Lung (tissue), 17 donors: ENCODE measurements at places on chromosomes 1 and 21.
A peak's percentile ranks its signal among the peaks of the same experiment; 100 is the strongest.

GRCh38 chr1:52238887-52239707 is 97.2 kb downstream of the ZFYVE9 start:
- no peak for DNase-seq

DNA sequence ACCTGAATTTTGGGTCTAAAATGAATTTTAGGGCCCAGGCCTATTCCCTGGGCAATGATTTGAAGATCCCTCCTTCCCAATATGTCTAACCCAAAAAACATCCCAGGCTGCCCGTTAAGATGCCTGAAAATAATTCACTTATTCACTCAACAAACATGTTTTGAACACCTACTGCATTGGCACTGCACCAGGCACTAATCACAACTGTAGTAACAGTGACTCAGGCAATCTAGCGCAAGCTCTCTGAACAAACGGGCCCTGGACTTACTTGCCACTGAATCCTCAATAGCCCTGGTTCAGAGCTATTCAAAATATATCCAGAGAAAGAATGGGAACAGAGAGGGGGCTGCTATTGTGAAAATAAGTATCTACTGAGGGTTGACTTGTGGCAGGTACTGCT is 4.2 kb downstream of the CD244 start:
- no peak for DNase-seq

GRCh38 chr1:68331117-68331865 is 99.0 kb upstream of the WLS start:
- DNase-seq = no peak

DNA sequence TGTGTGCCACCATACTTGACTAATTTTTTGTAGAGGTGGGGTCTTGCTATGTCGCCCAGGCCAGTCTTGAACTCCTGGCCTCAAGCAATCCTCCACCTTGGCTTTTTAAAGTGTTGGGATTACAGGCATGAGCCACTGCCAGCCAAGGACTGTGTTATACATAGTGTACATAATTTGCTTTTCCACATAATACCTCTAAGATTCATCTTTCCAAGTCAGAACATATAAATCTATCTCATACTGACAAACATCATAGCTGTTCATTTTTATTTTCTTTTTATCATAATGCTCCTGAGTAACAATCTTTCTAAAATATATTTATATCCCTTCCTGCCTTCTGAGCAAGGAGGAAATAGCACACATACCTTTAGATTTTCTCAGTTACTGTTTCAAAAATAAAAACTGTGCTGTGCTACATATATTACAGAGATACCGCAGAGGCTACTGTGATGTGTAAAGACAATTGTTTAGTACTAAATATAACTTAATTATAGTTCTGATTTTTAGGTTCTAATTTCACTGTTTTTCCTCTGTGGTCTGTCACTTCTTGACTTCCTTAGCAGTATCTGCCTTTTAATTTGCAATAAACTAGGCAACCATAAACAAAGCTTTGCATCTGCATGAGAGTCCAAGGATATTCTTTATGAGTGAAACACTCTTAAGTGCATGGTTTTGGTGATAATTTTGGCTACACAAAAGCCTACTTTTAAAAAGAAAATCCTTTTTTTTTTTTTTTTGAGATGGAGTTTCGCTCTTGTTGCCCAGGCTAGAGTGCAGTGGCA is 59.3 kb downstream of the EYA3 start:
- DNase-seq = no peak

DNA sequence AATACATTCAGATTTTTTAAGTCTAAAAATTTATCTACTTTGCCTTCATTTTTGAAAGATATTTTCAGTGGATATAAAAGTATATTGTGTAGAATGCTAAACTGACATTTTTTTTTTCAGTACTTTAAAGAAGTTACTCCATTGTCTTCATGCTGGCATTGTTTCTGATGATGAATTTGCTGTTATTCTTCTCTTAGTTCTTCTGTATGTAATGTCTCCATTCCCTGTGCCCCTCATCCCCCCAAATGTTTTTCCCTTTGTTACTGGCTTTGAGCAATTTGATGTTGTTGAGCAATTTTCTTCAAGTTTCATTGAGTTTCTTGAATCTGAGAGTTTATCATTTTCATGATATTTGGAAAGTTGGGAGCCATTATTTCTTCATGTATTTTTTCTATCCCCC is 20.8 kb upstream of the VANGL1 start:
- no peak for DNase-seq

- no peak for DNase-seq
These were observed 23.0 kb upstream of the CCT8 start for GRCh38 chr21:29096218-29097015.

DNA sequence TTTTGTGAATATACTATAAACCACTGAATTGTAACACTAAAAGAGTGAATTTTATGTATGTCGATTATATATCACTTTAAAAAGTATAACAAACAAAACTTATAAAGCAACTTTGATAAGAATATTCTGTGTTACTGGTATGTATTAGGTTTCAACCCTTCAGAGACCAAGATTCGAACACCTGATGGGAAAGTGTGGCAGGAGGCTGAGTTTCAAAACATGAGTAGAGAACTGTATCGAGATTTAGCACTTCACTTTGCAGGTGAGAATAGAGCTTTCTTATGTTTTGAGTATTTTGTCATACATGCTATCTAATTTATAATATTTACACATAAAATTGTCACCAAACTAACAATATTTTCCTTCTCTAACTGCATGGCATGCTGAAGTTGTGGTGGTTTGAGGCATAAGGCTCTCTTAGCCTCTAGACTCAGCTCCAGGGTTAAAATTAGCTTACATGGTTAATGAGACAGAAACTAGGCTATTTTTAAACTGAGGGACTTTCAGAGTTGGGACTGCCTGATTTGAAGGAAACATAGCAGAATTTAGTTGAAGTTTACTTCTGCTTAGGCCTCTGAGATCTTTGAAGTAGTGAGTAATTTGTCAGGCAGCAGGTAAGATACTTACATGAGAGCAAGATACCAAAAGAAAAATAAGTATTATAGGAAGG is 48.6 kb downstream of the CEP350 start:
- DNase-seq = no peak

DNA sequence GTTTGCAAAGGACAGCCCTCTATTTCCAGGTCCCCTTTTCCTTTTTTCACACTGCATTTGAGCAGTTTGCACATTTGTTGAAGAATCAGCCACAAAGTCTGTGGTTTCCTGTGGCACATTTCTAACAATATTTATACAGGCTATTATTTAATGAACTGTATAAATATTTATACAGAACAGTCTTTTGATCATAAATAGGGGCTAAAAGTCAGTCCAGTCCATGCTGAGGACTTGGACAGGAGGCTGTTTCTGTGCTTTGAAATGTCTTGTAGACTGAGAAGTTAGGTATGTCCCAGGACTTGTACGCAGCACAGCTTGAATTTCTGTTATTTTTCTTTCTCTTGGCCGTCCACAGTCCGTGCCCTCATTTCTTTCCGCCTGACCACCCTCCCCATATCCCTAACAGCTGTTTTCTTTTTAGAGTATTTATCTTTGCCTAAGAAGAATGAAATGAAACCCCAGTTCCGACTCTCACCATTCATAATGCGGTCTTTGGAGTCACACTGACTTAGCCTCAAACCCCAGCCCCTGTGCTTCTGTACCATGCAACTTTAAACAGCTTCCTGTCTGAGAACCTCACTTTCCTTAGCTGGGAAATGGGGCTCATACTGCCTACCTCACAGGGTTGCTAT is 19.7 kb downstream of the FGGY start:
- DNase-seq = peak; percentile 92

DNA sequence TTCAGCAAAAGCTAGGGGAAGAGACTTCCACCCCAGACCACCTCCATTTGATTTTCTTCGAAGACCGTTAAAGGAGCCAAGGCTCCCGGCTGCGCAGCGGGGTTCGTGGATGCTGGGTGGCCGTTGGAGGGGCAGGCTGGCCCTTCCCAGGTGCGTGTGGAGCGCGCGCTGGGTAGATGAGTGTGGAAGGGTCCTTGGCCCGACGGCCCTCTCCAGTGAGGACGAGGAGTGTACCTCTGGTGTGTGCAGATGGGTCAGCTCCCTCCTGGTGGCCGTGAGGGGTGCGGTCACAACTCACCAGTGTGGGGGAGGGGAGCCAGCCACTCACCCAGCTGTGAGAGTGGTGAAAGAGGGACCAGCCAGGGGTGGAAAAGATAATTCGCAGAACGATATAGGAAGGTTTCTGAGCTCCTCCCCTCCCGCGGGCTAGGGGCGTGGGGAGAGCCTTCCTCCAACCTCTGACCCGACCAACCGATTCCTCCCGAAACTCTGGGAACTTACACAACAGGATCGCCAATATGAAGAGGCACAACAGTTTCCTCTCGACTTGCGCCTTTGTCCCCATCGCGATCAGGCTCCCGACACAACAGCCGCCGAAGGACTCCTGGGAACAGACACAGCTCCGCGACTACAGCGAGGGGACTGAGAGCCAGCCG is at the start of gene F11R:
Gene F11R (minus strand): TSS at position 644 of the 656 bp plus-strand sequence. CDS start 79 bp downstream, at position 565.
- peak; percentile 48 for DNase-seq

- DNase-seq = no peak
These were observed 75.4 kb downstream of the CEP170 start for GRCh38 chr1:243179720-243180119.
